KG1 (cell line): ENCODE measurements at places on chromosomes 6 and 20.

DNA sequence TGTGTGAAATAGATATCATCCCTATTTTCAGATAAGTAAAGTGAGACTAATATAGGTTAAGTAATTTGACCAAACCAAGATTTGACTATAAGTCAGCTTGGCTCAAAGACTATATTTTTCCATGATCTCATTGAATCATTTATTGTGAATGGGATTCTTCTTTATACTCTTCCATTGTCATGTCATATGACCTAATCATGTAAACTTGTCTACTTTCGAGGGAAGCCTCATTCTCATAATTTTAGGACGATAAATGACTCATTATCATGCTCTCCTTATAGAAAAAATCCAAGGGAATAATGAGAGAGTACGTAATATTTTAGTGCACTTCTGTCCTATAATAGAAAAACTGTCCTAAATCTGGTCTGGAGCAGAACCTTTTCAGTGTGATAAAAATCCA lies 40.9 kb upstream of the CCN6 start:
- no peak for DNase-seq

GRCh38 chr6:111812060-111813038 lies 60.9 kb downstream of the FYN start:
- no peak for DNase-seq

DNA sequence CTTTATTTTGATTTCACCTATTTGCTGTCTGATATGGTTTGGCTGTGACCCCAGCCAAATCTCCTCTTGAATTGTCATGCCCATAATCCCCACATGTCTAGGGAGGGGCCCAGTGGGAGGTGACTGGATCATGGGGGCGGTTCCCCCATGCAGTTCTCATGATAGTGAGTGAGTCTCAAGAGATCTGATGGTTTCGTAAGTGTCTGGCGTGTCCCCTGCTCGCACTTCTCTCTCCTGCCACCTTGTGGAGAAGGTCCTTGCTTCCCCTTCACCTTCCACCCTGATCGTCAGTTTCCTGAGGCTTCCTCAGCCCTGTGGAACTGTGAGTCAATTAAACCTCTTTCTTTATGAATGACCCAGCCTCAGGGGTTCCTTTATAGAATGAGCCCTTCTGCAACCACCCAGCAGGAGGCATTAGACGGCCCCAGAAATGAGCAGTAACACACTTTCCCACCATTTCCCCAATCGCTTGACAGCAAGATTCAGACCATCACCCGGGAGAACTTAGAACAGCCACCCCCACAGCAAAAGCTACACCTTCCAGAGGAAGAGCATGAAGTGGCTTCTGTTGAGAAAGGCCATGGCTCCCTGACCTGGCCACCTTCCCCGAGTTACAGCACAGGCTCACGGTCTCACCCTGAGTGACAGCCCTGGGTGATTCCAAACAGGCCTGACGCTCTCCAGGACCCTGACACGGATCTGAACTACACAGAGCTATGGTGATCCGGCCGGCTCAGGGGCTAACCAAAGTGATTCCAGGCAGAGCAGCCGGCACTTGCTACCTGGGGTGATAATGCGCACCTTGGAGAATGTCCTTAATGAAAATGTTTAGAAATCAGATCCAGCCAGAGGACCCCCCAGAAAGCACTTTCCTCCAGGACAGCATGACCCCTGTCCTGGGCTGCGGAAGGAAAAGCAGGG lies 131.2 kb upstream of the CDH4 start:
- DNase-seq = peak; percentile 13

DNA sequence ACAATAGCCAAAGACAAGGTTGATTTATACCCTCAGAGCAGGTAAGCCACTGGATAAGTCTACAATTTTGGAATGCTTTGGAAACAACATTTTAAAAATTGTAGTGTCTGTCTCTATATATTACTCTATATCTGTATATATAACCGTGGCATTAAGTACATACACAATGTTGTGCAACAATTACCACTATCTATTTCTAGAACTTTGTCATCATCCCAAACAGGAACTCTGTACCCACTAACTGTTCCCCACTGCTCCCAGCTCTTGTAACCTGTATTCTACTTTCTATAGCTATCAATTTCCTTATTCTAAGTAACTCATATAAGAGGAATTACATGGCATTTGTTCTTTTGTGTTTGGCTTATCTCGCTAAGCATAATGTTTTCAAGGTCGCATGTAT lies 78.2 kb upstream of the ASCC3 start:
- no peak for DNase-seq

DNA sequence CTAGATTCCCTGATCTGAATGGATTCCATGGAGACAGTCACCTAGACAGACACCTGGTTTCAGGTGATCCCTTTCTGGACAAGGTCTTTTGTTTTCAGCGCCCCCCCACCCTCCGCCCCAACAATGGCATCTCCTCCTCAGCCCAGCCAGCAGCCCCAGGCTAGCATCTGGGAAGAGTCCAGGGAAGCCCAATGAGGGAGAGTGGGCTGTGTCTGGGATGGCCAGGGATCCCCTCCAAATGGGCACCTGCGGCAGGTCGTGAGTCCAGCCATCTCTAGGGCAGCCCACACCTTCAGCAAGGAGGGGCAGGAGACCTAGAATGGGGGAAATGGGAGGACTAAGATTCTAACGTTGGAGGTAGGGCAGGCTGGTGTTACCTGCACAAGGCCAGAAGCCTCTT lies 1.2 kb upstream of the SLC24A3 start:
- no peak for DNase-seq

- no peak for DNase-seq
Measured at GRCh38 chr6:43851204-43851865, 81.3 kb downstream of the VEGFA start.

DNA sequence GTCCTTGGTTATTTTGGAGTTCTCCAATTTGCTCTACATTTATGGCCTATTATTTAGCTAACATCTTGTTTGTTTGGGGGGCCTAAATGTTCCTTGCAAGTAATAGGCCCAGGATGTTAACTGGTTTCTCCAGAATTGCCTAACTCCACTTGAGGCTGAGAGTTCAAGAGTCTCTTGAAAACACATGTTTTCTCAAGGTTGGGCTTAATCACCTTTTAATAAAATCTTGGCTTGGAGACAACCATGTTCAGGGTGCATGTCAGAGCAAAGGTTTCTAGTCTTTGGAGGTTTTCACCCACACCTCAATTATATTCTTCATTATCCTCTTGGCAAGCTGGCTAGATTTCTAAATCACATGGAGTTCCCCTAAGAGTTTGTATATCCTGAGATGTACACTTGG lies 54.2 kb downstream of the KLHL31 start:
- DNase-seq = no peak

DNA sequence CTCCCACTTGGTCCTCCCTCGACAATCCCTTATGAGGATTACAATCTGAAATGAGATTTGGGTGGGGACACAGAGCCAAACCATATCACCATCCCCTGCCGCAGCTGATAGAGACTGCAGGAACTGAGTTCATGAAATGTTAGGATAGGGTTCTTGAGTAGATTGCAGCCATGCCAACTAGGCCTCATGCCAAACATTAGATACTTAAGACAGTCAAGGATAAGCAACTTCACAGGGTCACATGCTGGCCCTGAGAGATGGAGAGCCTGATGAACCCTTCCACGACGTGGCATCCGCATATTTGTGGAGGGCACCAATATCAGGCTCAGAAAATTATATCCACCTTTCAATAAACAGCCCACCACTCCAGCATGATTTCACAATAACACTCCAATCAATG lies 121.3 kb downstream of the ALDH8A1 start:
- no peak for DNase-seq

DNA sequence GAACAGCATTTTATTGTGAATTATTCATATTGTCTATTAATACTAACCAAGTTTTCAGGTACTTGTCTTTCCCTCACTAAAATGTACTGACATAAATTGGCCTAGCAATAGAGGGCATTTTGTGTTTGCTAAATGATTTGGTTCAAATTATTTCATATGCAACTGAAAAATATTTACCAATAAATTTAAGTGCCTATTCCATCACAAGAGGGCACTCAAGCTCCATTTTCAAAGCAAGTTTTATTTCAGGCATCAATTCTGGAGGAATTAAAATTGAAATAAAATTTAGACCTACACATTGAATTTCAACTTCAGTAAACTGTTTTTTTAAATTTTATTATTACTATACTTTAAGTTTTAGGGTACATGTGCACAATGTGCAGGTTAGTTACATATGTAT lies 114.3 kb upstream of the SYNCRIP start:
- no peak for DNase-seq

DNA sequence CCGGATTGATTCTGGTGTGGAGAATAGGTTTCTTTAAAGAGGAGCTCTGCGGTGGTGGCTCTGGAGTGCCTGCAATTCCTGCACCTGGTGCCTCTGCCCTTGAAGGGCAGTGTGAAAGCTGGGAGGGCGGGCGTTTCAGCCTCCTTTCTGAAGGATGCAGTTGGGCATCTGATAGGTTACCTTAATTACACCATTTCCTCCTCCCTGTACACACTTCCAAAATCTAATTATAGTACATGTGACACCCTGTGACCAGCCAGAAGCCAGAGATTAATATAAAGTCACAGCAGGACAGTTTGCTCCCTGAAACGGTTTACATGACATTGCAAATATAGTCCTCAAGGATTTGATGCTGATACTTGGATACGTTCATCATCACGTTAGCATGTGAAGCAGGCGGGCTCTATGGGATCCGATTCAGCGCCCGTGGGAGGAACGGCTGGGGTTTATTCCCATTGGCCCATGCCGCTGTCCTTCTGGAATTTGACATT lies 548.2 kb downstream of the QKI start:
- no peak for DNase-seq

- DNase-seq = no peak
Measured at GRCh38 chr6:157246771-157247484, 76.4 kb downstream of the TMEM242 start.

GRCh38 chr6:111721753-111722154 lies 116.1 kb upstream of the TRAF3IP2 start:
- no peak for DNase-seq

DNA sequence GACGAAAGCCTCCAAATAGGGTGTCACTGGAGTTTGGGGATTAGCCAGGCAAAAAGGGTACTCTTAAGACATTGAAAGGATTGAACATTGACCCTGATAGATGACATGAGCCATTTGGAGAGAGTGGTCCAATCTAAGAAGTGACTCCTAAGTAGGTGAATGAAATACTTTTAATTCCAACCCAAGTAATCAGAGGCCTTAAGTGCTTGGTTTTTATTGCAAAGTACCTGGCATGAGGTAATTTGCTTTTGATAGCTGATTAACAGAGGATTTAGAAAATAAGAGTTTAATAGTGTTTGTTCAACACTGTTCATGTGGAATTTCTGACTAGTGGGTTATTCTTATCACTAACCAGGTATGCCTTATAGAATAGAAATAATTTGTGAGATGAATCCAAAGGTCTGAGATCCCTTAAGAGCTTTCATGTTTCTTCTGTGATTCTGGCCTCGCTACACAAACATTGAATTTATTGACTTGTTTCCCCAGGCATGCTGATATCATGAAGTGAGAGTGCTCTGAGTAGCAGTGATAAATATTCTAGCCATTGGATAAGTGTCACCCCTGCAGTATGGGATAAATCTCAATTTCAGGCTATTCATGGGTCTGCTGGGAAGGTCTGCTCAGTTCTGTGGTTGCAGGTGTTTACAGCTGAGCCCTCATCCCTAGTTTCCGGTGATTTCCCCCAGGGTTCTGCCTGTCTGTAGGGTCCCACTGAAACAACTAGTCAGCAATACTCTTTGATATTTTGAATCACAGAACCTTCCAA lies 6.5 kb downstream of the NCOA7 start:
- no peak for DNase-seq

DNA sequence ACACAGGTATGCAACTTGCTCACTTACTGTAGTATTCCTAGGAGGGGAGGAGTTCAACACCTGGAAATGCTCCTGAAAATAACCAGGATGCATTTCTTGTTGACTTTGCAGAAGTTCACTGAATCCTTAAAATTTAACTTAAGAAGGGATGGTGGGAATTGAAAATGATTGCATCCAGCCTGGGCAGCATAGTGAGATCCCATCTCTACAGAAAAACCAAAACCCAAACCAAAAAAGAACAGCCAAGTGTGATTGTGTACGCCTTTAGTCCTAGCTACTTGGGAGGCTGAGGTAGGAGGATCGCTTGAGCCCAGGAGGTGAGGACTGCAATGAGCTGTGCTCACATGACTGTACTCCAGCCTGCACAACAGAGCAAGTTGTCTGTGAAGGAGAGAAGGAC lies 1.7 kb downstream of the DNAH8 start:
- DNase-seq = no peak
